ENCODE measurements at places on chromosomes 12 and 14.

GRCh38 chr14:60188115-60188514 is 22.9 kb upstream of the DHRS7 start:
- no peak for DNase-seq

DNA sequence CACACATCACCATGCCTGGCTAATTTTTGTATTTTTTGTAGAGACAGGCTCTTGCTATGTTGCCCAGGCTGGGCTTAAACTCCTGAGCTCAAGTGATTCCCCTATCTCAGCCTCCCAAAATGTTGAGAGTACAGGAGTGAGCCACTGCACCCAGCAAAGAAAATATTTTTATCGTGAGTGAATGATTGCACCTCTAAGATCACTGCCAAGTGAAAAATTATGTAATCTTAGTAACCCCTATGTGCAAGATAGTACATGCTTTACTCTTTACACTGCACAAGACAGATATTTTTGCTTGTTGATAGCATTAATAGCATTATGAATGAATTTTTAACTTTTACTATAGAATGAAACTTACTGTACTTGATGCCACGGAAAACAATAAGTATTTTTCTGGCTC is 3.4 kb upstream of the MRPS35 start:
- no peak for DNase-seq

- no peak for DNase-seq
Observed at GRCh38 chr14:48504921-48505320, 829.5 kb upstream of the MDGA2 start.

DNA sequence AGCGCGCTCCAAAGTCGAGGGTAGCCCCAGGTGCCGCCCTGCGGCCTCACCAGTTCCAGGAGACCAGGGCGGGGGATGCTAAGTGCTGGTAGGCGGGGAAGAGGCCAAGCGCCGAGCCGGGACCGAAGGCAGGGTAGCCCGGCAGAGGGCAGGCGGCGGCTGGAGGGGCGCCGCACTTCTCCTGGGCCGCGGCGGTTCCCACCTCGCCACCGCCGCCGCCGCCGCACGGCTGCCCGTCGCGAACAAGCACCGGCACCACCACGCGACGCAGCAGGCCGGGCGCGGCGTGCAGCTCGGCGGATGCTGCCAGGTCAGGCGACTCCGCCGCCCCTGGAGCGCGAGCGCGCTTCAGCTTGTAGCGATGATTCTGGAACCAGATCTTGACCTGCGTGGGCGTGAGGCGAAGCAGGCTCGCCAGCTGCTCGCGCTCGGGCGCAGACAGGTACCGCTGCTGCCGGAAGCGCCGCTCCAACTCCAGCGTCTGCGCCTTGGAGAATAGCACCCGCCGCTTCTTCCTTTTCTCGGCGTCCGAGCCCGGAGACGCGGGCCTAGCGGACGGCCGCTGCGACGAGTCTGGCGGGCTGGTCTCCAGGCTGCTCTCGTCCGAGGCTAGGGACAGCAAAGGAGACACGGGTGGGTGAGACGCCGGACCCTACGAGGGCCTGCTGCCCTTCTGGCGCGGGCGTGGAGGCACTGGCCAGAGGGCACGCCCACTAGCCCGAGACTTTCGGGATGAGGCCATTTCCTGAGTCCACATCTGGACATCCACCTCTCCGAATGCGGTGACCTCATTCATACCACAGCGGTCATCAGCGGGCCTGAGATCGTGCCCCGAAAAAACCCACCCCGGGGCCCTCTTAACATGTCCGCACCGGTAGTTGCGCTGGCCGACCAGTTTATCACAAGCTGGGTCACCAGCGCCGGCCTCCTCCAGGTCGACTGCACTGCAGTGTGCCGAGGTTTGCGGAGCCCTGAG is 1.3 kb downstream of the NKX2-8 start:
- DNase-seq = peak; percentile 53

DNA sequence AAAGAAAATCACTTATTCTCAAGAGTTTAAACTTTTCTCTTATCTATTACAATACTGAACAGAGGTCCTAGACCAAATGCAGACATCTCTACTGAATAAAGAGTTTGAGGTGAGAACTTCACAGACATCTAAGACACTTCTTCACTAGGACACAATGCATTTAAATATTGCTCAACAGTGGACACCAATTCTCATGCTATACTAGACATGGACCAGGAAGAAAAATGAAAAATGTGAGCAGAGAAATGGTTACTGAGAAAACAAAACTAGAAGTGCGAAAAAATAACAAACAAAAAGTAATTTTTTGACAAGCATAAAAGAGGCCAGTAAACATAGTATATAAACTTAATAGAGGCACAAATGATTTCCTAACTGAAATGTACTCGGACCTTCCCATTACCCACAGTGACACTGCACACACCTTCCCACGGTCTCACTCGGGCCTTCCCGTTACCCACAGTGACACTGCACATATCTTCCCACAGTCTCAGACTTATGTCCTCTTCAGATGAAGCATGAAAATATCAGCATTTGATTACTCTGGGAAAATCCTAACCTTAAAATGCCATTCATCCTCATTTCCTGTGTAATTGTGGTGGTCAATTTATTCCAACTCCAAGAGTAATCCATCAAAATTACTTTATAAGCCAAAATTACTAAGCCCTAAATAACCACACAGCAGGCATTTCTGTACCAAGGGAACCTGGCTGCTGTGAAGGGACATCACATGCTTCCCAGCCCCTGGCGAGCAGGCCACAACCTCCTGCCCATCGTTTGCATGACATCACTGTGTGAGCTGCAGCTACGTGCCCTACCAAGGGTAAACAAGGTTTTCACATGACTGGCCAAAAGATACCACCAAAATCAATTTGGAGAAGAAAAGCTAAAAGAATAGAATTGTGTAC is 6.4 kb downstream of the SLC15A4 start:
- DNase-seq = peak; percentile 29

DNA sequence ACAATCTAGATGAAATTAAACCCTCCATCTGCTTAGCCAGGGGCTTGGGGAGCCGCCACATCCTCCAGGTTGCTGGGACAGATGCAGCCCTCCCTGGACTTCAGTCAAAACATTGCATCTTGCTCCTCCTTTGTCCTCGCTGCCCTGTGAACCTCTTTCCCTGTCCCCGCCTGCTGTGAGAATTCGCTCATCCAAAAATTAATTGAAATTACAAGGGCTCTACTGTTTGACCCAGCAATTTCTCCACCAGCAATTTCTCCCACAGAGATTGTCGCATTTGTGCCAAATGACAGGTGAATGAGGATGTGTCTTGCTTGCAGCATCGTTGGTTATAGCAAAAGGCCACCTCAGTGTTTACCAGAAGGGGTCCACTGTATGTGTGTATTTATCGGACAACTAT is 5.0 kb upstream of the POP5 start:
- no peak for DNase-seq

DNA sequence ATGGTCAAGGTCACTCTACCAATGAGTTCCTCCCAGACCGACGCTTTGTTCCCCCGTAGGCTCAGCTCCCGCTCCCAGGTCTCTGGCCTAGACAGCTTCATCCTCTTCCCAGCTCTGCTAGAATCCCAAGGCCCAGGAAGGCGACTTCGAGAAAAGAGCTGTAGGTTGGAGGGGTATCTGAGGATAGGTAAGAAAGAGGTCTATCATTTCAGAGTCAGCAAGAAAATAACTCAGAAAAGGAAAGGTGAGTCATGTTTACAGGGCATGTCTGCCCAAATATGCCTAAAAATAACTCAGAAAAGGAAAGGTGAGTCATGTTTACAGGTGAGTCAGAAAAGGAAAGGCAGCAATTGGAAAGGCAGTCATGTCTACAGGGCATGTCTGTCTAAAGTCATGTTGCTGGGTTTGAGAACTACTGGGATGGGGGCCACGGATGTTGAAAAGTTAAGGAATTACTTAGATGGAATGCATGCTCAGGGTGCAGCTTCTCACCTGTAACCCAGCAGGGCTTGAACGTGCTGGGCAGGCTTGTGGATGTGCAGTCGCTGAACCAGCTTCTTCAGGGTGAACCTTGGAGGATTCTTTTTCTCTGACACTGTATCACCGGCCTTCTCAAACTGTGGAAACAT is 12.2 kb downstream of the TEP1 start:
- peak; percentile 60 for DNase-seq
